NCI-H1092 (cell line): ENCODE measurements at places on chromosomes 3 and 15.

- DNase-seq, result no peak
These were observed 36.7 kb downstream of the TM2D3 start for GRCh38 chr15:101615414-101615985.

- peak; percentile 68 for DNase-seq
These were observed 1.1 kb upstream of the EPHA6 start for GRCh38 chr3:96813134-96813819.

DNA sequence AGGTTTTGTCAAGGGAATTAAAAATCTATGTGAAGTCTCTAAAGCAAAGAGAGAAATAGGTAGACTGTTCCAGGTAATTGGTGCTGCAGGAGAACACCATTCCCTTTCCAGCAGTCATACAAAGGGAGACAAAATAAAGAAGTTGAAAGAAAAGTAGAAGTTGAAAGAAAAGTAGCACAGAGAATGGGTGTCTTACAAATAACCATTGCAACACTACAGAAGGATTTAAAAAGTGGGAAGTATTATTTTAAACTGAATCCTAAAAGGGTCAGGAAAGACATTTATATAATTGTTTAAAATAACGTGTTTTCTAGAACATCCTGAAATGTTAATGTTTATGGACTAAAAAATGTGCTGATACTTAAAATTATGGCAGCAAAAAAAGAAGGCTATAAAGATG is 223.8 kb downstream of the RSRC1 start:
- no peak for DNase-seq

- DNase-seq, result no peak
These were observed 64.9 kb upstream of the KBTBD8 start for GRCh38 chr3:66933233-66933632.

- no peak for DNase-seq
These were observed 4.6 kb downstream of the SNRK start for GRCh38 chr3:43290956-43291355.

DNA sequence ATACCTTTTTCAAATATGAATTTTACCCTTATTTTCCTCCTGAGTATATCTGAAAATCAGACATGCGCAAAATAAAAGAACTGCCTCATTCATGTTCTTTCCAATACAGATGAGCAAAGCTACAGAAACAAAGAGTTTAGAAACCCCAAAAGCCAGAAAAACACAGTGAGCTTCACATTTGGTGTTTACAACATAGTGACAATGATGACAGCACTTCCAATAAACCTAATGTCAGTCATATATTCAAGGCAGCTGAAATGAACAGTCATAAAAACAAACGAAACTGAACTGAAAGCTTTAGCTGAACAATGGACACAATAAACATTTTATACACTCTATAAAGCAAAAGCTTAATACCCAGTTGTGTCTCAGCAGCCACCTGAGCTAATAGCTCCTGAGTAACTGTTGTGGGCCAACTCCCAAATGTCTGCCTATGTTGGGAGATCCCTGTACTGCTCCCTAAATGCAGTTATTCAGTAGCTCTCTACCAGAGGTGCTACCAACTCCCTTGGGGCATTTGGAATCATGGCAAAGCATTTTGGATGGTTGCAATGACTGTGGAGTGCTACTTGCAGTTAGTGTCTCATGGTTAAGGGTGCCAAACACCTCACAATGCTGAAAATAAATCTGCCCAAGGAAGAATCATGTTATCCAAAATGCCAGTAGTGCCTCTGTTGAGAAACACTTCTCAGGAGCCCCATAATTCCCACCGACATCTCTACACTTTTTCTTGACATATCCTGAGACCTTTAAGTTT is 131.5 kb downstream of the TGFBR2 start:
- no peak for DNase-seq

GRCh38 chr3:175965036-175965435 is 1105.9 kb downstream of the NAALADL2 start:
- no peak for DNase-seq

DNA sequence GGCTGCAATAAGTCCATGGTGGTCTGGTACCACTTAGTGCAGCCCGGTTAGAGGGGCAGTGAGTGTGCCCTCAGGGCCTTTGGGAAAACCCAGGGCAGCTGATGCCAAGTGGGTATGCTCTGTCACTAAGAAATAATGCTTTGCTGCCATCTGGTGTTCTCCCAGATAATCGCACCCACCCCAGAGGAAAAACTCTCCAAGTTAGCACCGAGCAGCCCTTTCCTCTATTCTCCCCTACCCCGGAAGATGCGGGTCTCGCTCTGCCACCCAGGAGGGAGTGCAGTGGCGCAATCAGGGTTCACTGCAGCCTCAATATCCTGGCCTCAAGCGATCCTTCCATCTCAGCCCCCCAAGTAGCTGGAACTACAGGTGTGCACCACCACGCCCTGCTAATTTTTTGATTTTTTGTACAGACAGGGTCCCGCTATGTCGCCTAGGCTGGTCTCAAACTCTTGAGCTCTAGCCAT is 21.3 kb upstream of the DAPK2 start:
- DNase-seq, result peak; percentile 51

GRCh38 chr15:43519196-43519595 is 1.8 kb downstream of the MAP1A start:
- no peak for DNase-seq

GRCh38 chr3:10930666-10931040 is 61.9 kb upstream of the SLC6A1 start:
- no peak for DNase-seq

DNA sequence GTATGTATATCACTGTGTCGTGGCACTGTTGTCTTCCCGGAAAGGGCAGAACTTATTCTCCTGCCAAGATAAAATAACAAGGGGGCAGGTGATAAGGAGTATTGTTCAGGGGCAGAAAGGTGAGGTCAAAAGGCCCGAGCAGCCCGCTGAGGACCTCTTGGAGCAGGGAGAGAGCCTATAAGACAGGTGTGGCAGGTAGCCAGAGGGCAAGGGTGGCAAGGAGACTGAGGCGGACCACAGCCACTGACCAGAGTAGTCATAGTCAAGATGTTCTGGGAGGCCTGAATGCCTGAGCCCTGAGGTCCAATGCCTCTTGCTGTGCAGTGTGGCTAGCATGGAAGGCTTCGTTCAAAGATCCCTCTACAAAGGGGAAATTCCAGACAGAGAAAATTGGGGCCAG is 172.3 kb upstream of the CHRNA7 start:
- DNase-seq, result no peak

DNA sequence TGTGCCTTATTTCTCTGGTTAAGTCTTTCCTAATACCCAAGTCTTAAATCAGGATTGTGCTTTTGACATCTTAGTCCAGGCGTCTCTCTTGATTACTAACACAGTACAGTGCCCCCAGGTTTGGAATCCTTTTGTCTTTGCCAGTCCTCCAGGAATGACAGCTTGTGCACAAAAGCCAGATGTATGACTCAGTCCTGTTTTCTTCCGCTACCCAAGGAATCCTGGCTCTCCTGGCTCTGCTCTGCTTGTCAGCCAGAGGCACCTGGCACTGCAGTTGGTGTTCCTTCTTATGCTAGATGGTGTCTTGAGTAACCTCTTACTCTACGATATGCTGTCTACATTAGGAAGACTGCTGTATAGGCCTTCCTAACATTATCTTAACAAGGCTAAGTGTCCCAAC is 728.2 kb upstream of the NECTIN3 start:
- no peak for DNase-seq

DNA sequence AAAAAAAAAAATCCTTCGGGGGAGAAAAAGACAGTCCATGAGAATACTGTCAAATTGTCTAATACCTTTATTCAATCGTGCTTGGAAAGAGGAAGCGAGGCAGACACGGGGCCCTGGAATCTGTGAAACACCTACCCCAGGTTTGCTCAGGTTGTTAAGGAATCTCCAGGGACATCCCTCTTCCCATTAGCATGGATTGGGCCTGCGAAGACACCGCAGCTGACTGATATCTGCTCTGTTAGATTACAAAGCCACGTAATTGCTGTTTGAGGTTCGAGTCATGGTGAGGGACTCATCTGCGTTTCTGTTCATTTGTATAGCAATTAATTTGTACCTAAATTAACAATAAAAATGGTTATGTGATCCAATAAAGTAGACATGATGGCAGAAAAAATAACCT is 91.0 kb downstream of the BDH1 start:
- DNase-seq, result no peak

GRCh38 chr3:3744826-3745225 is 54.4 kb upstream of the LRRN1 start:
- DNase-seq, result no peak

- DNase-seq, result no peak
These were observed 215.3 kb downstream of the LRTM1 start for GRCh38 chr3:54712539-54712938.

DNA sequence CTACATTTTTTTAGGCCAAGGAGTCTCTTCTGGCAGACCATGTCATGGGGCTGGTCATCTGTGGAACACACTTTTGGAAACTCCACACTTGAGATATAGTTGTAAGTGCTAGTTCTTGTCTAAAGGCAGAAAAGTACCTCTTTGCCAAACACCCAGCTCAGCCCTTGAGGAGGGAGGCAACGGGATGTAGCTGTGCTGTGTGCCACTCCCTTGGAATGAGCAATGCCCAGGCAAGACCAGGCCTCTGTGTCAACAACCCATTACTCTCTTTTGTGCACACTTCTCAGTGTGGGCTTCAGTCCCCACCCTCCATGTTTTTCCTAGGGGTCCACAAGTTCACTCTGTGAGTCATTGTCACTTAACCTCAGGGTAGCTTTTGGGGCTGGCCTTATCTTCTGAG is 528.3 kb upstream of the CFAP20DC start:
- DNase-seq, result no peak

DNA sequence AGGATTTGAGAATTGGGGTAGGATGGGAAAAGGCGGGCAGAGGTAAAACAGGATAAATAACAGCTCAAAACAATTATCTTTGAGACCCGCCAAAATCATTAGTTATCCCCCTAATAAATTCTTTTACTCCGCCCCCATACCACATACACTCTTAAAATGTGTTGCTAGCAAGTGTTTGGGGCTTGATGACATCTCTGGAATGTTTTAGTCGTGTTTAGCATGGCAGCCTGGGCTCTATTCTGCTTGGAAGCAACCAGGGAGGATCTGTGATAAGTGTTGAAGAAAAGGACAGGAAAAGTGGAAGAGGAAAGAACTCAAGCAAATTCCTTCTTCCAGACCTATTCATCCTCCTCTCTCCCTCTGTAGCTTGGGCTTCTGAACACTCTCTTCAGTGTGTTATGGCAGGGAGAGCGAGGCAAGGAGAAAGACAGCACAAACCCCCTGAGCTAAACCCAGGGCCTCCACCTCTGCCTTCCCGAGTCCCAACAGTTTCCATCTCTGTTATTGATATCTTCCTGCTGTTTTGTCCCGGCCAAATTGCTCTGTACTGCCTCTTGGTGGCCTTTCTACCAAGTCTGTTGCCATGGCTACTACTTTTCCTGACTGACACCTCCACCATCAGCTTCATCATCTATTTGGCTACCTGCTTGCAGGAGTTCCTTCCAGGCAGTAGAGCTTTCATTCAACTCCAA is 135.8 kb downstream of the RPL22L1 start:
- DNase-seq, result no peak

DNA sequence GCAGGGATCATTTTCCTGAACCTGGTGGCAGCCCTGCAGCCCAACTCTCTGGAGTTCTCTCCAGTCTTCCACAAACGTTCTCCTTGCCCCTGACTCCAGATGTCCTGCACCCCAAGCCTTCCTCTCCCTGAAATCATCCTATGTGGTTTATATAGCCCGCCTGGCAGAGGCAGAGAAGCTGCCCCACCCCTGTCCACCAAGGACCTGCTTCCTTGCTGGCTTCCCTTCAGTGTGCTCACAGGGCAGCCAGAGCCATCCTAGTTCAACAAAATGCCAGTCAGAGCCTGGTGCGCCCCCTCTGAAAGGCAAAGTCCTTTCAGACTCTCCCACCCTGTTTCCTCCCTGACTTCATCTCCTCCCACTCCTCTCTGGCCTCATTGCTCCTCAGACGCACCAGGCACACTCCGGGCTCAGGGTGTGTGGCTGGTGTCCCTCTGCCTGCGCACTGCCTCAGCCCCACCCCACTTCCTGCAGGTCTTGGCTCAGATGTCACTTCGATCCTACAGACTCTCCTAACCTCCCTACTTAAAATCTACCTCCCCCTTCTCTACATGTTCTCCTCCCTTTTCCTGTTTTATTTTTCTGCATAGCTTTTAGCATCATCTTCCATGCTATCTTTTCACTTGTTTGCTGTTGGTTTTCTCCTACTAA is 5.9 kb downstream of the KBTBD13 start:
- DNase-seq, result no peak

- no peak for DNase-seq
These were observed 6.1 kb upstream of the SCAANT1 start for GRCh38 chr3:63918321-63918720.

- peak; percentile 20 for DNase-seq
These were observed 1.3 kb downstream of the ELL3 start for GRCh38 chr15:43775411-43775965.

DNA sequence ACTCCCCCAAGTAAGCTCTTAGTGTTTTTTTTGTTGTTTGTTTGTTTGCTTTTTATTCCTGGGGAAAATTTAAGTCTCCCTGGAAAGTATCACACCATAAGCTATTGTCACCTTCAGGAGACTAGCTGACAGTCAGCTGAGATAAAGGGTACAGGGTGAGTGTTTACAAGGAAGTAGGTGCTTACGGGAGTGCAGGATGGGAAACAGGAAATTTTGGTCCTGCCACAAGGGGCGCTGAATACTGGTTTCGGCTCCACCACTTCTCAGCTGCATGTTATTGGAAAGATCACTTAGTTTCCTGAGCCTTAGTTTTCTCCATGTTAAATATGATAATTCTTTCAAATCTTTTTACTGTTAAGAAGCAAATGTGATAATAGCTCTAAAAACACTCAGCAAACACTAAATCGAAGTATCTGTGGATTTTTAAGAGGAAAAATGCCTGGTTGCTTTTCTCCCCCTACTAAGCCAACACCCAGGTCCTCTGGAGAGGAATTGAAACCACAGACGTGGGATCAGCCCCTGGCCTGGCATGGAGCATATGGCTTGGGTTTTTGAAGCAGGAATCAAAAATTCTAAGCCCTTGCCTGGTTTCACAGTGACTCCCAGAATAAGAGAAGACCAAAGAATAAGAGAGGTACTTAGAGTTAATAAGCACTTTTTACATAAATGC is 90.7 kb downstream of the SCN11A start:
- DNase-seq, result peak; percentile 20

DNA sequence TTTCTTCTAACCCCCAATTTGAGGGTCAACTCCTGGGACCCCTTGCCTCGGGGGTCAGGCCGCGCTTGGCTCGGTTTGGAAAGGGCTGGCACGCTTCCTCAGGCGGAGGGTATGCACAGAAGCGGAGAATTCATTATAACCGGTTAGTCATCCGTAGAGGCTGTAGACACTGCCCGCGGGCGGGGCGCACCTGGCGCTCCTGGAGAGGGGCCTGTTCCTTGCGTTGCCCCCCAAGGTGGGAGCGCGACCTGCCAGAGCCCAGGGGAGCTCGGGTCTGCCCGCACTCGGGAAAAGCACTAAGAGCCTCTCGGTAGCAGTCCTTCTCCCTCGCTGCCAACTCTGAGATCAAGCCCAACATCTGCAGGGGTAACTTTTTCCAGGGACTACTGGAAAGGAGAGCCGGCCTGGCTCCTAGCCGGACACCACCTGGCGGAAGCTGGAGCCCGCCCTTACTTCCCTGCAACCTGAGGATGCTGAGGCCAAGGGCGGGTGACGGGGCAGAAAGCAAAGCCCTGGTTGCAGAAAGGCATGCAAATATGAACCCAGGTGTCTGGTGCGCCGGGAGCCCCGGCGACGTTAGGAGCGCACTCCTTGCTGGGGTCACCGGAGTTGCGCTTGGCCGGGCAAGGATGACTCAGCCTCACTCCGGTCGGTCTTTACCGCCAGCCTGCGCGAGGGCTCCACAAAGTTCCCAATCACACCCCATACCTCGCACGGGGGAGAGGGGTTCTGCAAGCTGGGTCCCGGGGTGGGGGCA is 1.5 kb upstream of the CACNA2D3 start:
- no peak for DNase-seq

GRCh38 chr15:42911058-42911592 is 9.5 kb downstream of the TTBK2 start:
- DNase-seq, result no peak

GRCh38 chr3:23668430-23668904 is 137.3 kb upstream of the UBE2E1 start:
- DNase-seq, result no peak
